GM23248 (cell line): ENCODE measurements at places on chromosomes 16 and 17. TPM values are rescaled to one million over a fixed set of nuclear protein-coding genes. Genes with fewer than 3 reads are reported as not detected.

The CLEC3A gene
- not detected in 2 replicates for polyA plus RNA-seq

The NOS2 gene
- not detected in 2 replicates for polyA plus RNA-seq

The CD2BP2 gene
- polyA plus RNA-seq, result 50.0 and 53.4 TPM in 2 replicates

The SNX20 gene
- not detected in 2 replicates for polyA plus RNA-seq

The NCBP3 gene
- 19.6 and 20.1 TPM in 2 replicates for polyA plus RNA-seq

The CRYBA1 gene
- not detected in 2 replicates for polyA plus RNA-seq

The TPPP3 gene
- 1.9 and 2.1 TPM in 2 replicates for polyA plus RNA-seq

The GINS3 gene
- polyA plus RNA-seq, result 2.7 and 2.9 TPM in 2 replicates

DNA sequence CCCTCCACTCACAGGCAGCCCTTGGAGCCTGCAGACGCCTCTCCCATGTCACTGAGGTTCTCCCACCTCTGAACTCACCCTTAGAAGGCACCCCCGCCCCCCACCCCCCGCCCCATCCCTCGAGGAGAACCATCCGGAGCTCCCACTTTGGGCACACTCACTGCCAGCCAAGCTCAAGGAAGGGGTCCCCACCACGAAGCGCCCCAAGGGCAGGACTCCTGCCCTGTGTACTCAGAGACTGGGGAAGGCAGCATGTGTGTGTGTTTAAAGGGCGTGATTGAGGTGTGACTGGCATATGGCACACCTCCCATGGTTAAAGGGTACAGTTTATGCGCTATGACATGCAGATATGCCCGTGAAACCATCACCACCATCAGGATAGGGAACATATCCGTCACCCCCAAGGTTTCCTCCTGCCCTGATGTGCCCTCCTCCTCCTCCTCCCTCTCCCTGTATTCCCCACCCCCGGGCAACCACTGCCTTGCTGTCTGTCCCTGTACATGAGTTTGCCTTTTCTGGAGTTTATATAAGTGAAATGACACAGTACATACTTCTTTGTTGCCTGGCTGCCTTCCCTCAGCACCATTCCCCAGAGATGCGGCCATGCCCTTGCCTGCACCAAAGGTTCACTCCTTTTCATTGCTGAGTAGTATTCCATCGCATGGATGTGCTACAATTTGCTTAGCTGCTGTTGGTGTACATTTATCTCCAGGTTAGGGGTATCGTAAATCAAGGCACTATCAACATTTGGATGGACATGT, 14.0 kb upstream of the RBFOX3 start:
- no peak for DNase-seq

DNA sequence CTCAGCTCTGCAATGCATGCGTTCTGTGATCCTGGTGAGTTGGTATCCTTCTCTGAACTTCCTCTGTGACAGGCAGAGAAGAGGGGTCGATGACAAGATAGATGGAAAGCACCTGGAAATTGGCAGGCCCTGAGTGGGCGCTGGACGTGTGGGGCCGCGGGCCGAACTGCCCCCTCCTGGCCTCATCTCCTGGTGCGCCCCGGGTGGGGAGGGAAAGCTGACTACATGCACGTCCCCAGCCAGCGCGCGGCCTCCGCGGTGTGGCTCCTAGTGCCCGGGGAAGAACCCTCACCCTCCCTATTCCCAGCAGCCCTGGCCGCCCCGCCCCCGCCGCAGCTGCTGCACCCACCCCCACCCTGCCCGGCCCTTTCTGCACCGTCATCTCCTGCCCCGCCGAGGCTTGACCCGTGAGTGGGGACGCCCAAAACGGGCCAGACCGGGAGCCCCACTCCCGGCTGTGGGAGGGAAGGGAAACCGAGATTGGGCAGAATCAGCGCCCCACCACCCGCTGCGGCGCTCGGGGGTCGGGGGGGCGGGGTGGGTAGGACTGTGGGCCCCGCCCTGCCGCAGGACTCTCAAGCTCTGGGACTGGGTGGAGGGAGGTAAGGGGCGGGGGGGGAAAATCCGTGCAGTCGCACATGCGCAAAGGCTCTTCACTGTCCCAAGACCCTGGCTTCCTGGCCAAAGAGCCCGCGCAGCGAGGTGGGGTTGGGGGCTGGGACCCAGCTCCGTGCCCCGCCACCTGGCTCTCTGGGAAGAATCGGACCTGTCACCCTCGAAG, at the start of gene NOL3:
TSS of gene NOL3 (plus strand) at position 371 of the 781 bp plus-strand sequence.
- DNase-seq, result peak; percentile 88

- DNase-seq, result no peak
Observed at GRCh38 chr17:11245187-11245586, 4.2 kb downstream of the SHISA6 start.

- no peak for DNase-seq
Observed at GRCh38 chr16:60150907-60151306, 1416.8 kb upstream of the GOT2 start.

GRCh38 chr17:64571746-64572145, 65.0 kb downstream of the CEP95 start:
- peak; percentile 42 for DNase-seq

- DNase-seq, result peak; percentile 60
Observed at GRCh38 chr17:42760652-42761581, at the start of gene RAMP2. Gene RAMP2, plus strand, starts transcription at chr17:42761227. Its CDS starts 35 bp downstream, at chr17:42761262.

DNA sequence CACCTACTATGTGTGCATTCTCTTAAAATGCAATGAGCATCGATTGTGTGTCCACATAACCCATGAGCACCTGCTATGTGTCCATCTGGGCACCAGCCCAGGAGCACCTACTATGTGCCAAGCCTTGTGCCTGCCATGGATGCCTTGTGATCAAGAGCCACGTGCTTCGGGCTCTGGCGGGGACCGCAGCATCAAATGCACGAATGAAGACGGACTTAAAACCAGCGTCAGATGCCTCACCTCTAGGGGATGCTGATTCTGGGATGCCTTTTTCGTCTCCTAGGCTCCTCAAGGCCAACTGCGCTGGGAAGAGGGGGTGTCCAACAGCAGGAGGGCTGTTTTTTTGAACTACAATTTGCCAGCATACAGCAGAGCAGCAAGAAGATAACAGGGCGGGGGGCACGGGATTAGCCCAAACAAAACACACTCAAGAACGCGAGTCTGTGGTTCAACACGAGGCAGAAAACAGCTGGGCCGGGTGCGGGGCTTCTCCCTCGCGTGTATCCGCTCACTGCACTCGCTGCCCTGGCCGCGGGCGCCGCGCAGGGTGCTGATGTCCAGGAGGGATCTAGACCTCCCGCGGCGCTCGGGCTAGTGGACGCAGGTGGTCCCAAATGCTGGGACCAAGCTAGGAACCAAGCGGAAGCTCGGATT, 1.2 kb upstream of the GLIS2 start:
- DNase-seq, result peak; percentile 72

DNA sequence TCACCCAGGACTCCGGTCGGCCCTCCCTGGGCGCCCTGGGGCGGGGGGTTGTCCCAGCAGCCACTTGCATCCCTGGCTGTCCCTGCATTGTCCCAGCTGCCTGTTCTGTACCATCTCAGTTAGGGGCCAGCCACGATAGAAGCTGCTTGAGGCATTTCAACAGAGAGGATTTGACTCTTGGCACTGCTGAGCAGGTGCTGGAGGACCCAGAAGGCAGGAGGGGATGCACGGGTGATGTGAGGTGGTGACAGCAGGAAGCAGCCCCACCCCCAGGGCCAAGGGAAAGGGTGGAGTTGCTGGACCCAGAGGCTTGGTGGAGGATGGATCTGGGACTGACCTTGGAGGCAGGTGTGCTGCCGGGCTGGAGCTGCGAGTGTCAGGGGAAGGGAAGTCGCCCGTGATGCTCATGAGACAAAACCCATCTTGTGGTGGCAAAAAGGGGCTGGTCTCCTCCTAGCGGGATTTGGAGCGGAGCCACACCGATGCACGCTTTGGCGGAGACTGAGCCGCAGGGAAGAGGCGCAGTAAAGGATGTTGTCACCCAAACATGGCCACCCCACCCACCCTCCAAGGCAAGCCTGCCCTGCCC, 188.0 kb upstream of the GSE1 start:
- no peak for DNase-seq

- no peak for DNase-seq
Observed at GRCh38 chr16:84597528-84597896, 20.4 kb downstream of the COTL1 start.

- DNase-seq, result peak; percentile 13
Observed at GRCh38 chr16:81316176-81316496, 1.4 kb downstream of the GAN start.

GRCh38 chr17:4422864-4423263, 10.9 kb upstream of the SPNS3 start:
- DNase-seq, result peak; percentile 31

- peak; percentile 88 for DNase-seq
Observed at GRCh38 chr17:82241183-82241925, 12.5 kb downstream of the SLC16A3 start.

GRCh38 chr16:20940871-20941635, 40.5 kb downstream of the LYRM1 start:
- no peak for DNase-seq

- no peak for DNase-seq
Observed at GRCh38 chr17:10166176-10166935, 32.0 kb downstream of the GAS7 start.

DNA sequence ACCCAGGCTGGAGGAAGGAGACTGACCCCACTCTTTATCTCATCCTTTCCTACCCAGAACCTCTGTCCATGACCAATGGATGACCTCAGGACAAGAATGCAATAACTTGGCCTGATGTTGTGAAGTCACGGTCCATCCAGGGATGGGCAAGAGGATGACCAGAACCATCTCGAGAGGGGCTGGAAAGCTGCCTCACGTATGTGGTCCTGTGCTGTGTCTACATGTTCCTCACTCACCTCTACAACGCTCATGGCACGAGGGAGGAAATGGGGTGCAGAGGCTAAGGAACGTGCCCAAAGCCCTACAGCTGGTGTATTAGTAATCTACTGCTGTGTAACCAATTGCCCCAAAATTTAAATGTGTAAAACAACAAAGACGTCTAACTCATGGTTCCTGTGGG, 7.3 kb upstream of the KCTD5 start:
- DNase-seq, result no peak

DNA sequence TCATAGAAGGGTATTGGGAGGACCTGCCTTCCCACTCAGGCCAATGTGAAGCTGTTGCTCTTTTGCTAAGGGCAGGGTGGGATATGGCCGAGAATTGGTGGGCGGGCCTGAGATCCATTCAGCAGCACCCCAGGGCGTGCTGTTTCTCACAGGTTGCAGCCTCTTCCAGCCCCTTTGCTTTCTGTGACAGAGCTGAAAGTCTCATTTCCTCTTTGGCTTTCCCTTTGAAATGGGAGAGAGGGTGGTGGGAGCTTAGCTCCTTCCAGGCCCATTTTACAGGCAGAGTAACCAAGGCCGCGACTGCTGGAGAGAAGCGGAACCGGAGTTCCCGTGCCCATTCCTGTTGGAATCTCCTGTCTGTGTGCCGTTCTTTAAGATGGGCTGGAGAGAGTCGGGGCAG, 183.0 kb downstream of the RAB11FIP4 start:
- no peak for DNase-seq

DNA sequence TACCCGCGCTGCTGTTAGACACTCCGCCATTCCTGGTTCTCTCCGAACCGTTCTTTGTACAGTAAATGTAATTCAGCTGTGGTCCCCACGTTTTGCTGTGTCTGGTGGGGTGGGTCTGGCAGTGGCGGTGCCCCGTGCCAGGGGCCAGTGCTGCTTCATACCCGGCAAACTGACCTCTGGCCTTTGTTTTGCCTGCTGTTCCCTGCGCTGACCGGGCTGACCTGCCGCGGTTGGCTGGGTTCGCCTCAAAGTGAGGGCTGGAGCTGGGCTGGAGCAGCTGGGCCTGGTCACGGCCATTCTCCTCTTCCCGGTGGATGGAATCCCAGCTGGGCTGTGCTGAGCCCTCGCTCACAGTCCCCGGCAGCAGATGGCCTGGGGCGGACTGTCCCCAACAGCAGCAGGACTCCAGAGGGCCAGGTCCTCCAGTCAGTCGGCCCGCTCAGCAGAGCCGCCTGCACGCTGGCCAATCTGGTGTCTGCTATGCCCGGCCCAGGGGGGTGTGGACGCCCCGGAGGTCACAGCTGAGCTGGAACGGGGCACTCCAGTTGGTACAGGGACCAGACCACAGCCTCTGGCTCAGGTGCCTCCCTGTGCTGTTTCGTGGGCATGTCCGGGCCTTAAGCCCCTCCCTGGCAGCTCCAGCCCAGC, 1.5 kb upstream of the WFIKKN1 start:
- DNase-seq, result no peak

- peak; percentile 62 for DNase-seq
Observed at GRCh38 chr16:17370223-17370707, 100.5 kb downstream of the XYLT1 start.

DNA sequence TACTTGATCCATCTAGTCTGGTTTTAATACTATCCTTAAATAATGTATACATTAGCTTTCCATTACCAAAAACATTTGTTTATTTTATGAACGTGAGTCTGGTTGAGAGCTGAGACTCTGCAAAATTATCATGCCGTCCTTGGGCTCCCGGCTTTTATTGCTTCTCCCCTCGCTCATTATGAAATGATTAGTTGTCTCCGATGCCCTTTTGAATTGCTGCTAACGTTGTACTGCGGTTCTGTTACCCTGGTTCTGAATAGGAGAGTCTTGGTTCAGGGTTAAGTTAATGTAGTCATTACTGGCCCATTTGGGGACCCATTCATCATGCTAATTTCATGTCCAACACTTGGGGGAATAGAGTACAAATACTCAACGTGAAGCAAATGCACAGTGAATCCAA, 12.8 kb downstream of the XYLT1 start:
- DNase-seq, result no peak

DNA sequence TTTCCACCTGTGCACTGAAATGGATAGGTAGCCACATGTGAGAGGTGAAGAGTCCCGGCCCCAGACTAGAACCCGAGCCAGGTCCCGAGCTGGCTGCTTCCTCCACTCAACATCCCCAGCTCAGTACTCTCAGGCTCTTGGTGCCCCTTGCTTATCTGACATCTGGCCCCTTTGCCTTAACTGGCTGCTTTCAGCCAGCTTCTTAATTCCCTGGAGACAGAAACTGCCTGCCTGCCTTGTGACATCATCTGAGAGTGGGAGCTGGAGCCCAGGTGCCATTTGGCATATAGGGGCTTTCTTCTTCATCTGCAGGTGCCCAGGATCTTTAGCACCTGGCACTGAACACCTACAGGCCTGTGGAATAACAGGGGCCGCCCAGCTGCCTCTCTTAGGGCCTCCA, 8.9 kb downstream of the CHAD start:
- DNase-seq, result peak; percentile 15

DNA sequence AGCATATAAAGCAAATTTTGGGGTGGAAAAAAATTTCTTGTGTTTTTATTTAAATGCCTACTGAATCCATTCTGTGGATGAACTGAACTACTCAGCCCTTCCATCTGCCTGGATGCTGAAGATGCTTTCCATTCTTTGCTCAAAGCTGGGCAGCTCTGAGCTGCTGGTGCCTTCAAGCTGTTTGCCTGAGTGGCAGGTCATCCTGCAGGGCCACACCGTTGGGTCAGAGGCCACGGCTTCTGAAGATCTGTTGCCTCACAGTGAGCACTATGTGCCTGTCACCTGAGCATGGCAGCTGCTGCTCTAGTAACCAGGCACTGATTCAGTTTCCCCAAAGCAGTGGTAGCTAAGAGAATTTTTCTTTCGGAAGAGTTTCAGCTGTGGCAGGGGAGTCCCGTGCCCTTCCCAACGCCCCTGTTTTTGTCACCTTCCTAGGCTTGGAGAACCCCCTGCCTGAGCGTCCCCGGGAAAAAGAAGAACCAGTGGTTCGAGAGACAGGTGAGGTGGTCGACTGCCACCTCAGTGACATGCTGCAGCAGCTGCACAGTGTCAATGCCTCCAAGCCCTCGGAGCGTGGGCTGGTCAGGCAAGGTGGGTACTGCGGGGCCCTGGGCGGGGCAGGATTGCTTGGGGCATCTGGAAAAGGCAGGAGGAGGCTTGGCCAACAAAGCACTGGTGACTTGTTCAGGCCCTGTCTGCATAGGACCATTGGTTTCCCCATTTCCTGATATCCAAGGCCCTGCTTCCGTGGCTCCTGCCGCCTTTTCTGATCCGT, 8.5 kb downstream of the PLK1 start:
- DNase-seq, result no peak
